ENCODE measurements at places on chromosomes 2 and 18. TPM values are rescaled to one million over a fixed set of nuclear protein-coding genes. Genes with fewer than 3 reads are reported as not detected.

The C2orf68 gene
- total RNA-seq: 26.7 TPM

The ERICH2 gene
- not detected for total RNA-seq

The SERPINB3 gene
- total RNA-seq: not detected

The PJVK gene
- 1.4 TPM for total RNA-seq

The APOB gene
- not detected for total RNA-seq

The FRZB gene
- total RNA-seq: 0.12 TPM

The VWA3B gene
- 0.33 TPM for total RNA-seq

The FOXI3 gene
- not detected for total RNA-seq

The KLHL30 gene
- total RNA-seq: 0.18 TPM

The GALNT3 gene
- total RNA-seq: not detected

The CPSF3 gene
- 51.2 TPM for total RNA-seq

The SH3RF3 gene
- 0.61 TPM for total RNA-seq

The FEV gene
- total RNA-seq: not detected

The XRCC5 gene
- total RNA-seq: 179 TPM

The ALPP gene
- total RNA-seq: 5.2 TPM

The ZSWIM2 gene
- total RNA-seq: not detected

The RPRM gene
- total RNA-seq: not detected

The POTEC gene
- total RNA-seq: not detected

The ETAA1 gene
- 7.7 TPM for total RNA-seq

The SERPINB7 gene
- total RNA-seq: 1.7 TPM

The PDE6D gene
- 23.3 TPM for total RNA-seq
